ENCODE measurements at places on chromosomes 6 and 20.
A peak's percentile ranks its signal among the peaks of the same experiment; 100 is the strongest.

DNA sequence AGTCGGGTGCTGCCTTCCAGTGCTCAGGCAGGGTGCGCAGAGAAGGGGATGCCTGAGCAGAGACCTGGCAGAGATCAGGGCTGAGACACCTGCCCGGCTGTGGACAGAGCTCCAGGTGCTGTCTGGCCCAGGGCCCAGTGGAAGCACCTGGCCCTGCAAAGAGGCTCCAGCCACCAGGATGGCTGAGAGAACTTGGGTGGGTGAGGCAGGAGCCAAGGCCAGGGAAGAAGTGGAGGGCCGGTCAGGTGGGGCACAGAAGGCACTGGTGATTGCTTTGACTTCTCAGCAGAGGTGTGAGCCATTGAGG is 31.2 kb downstream of the PNLDC1 start:
- DNase-seq: no peak

DNA sequence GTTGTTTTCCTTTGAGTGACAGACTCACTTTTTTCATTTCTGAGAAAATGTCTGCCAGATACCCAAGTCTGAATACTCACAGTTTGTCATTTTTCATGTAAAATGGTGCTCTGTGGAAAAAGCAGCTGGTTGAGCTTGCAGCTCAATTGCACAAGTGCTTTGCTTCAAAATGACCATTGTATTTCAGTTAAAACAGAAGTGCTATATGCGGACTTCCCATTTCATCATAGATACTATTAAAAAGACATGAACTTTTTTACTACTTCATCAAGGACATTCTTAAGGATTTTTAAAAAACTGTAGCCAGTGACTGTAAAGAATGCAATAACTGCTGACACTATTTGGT is 61.5 kb downstream of the KCNS1 start:
- no peak for DNase-seq

GRCh38 chr6:105600336-105601260 is 197.7 kb upstream of the PREP start:
- no peak for DNase-seq

- no peak for DNase-seq
Measured at GRCh38 chr20:62048346-62048761, 17.3 kb downstream of the TAF4 start.

DNA sequence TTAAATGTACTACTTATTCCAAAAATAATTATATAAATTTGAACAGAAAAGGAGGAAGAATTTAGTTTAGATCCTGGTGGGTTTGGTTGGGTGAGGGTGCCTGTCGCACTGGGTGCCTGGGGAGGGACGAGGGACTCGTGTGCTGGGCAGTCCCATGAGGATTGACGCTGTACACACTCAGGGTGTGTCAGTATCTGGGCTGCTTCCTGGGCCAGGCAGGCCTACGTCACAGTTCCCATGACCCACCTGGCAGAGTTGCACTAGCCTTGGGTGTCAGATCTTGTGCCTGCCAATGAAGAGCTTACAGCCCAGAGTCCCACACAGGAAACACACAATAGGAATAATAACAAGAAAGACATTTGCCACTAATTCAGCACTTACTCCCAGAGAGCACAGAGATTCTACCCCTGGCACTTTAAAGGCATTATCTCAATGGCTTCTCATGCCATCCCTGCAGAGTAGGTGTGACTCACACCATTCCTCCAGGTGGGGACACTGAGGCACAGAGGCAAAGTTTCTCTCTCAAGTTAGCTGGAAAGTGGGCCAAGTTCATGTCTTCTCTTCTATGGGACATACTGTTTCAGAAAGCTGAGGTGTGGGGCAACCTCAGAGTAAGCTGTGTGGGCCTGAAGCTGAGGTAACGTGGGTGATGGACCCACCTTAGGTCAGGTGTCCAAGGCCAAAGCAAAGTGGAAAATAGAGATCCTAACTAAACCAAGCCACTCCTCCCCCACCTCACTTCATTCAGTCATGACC is 1.3 kb upstream of the SDCBP2 start:
- DNase-seq: no peak

DNA sequence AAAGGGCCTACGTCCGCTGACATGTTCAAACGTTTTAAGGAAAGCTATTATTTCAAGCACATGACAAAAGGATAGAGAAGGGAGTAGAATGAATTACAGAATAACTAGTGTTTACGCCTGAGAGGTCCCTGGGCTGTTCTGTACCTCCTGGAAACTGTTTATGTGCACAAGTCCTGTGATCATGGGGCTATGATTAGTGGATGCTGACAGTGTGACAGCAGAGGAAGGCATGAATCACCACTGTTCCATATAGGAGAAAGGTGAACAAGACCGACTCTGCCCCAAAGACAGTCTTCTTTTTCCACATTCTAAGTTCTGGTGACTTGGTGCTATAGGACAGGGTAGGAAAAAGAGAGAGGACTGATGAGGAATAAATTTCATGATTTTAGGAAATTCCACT is 249.2 kb upstream of the PRDM1 start:
- no peak for DNase-seq

DNA sequence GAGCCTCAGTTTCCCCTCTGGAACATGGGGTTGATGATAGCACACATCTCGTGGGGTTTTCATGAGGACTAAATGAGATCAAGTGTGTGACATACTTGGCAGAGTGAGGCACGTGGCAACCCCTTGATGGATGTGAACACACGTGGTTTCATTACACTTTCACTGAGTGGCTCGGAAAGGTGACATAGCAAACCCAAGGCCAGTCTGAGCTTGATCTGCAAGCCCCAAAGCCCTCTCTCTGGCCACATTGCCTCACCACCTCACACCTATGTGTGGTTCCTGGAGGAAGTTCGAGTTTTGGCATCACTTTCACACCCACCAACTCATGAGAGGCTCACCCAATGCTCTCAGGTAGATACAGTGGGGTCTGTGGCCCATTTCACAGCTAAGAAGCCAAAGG is 60.0 kb downstream of the CPNE5 start:
- DNase-seq: no peak

DNA sequence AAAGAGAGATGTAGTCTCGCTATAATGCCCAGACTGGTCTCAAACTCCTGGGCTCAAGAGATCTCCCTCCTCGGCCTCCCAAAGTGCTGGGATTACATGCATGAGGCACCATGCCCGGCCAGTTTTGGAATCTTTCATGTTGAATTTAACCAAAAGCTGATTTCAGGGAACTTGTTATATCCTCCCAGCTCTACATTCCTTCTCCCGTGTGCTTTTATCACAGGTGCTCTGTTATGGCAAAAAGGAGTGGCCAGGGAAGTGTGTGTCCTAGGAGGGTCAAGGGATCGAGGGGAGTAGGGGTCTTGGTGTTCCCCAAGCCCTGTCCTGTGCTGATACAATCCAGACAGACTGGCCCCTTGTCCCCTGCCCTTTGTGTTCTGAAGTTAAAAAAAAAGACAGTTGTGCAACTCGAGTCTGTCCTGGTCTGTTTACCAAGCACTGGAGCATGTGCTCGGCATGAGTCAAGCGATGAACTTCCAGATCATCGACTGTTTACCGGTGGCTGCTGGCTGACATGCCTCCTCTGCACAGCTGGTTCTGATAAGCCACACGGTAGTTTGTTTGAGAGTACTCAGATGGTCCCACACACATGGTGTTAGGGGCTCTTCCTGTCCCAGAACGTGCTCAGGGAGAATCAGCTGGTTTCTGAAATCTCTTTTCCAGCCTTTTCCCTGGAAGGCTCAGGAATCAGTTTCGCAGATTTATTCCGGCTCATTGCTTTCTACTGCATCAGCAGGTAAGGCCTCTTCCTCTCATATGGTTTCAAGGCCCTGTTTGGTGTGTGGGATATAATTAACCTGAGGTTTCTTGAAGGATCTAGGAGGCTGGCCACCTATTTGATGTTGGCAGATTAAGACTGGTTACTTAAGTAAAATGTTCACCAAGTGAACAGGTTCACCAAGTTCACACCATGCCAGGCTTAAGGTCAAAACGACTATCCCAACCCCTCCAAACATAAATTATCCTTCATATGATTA is 52.6 kb upstream of the NAA20 start:
- DNase-seq: no peak

GRCh38 chr6:85273870-85274269 is 176.0 kb upstream of the NT5E start:
- no peak for DNase-seq

- DNase-seq: no peak
Measured at GRCh38 chr20:32537657-32538525, 47.2 kb downstream of the NOL4L start.

GRCh38 chr20:21175433-21175832 is 49.6 kb downstream of the KIZ start:
- DNase-seq: no peak

- DNase-seq: no peak
Measured at GRCh38 chr6:54598787-54599313, 247.7 kb upstream of the FAM83B start.

DNA sequence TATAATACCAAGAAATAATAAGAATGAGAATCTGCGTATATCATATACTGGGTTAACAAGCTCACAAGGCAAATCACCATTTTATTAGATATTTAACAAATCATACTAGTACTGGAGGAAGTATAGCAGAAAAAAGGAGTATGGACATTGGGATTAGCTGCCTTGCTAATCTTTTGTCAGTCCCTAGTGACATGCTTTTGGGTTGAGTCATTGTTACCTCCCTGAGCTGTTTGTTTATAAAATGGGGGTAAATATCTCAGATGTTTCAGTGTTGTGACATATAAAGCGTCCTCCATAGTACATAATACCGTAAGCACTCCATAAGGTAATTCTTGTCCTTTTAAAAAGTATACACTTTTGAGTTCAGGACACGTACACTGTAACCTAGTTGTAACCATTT is 107.0 kb downstream of the ESR1 start:
- no peak for DNase-seq

DNA sequence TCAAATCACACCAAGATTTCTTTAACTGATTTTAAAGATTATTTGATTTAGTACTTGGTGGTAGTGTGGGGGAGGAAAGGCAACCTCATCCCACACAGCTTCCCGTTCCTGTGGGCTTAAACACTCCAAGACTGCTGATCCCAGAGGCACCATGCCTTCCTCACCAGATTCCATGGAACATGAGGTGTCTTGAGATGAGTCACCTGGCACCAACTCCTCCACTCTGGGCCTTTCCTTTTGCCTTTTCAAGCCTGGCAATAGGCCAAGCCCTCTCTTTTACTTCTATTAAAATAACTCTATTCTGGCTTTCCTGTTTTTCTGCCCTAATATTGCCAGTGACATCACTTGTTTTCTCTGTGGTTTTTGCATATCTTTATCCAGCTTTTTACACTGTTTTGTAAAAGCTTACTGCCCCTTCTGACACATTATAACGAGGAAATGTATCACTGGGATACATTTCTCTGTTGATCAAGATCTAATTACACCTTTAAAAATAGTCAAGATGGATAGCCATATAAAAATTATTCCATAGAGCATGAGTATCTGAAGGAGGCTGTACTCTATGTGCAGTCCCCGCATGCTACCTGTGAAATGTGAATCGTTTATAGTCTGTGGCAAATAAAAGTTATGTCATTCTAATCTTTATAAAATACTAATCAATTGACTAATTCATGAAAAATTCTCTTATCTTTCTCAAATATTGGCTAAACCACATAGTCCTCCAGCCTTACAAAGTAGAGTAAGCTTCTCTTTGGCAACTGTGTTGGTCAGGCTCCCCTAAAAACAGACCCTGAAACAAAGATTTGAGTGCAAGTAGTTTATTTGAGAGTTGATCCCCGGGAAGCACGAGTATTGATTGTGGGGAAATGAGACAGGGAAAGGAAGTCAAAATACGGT is 257.8 kb upstream of the KCNQ5 start:
- DNase-seq: no peak

GRCh38 chr20:3760655-3761348 is 6.8 kb downstream of the ADISSP start:
- DNase-seq: no peak

- peak; percentile 68 for DNase-seq
Measured at GRCh38 chr6:215335-216034, 76.8 kb upstream of the DUSP22 start.

DNA sequence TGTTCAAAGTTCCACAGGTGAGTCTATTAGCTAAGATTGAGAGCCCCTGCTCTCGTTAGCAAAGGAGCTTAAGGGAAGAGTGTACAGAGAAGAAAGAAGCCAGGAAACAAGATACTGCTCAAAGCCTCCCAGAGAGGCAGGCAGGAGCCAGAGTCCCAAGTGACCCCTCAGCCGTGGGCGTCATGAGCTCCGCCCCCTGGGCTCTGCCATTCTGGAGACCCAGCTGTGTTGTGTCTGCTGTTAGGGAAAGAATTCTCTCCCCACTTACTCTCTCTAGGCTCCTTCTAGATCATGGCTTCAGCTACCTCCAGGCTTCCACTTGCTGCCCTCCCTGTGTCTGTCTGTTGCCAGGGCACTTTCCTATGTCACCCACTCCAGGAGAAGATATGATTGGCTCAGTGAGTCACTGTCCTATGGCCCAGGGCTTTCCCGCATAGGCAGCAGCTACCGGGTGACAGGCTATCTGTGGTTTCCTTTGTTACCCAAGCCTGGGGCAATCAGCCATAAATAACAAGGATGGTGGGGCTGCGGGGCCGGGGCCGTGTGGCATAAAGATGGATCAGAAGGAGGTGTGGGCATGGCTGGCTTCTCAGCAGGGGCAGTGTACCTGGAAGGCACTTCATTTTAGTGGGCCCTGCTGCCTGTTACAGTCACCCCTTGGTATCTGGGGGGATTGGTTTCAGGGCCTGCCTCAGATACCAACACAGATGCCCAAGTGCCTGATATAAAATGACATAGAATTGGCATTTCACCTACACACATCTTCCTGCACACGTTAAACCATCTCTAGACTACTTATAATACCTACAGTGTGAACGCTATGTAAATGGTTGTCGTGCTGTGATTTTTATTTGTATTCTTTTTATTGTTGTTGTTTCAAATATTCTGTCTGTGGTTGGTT is 118.9 kb downstream of the ARMC2 start:
- DNase-seq: no peak

GRCh38 chr20:32227306-32227705 is 19.6 kb downstream of the POFUT1 start:
- no peak for DNase-seq

DNA sequence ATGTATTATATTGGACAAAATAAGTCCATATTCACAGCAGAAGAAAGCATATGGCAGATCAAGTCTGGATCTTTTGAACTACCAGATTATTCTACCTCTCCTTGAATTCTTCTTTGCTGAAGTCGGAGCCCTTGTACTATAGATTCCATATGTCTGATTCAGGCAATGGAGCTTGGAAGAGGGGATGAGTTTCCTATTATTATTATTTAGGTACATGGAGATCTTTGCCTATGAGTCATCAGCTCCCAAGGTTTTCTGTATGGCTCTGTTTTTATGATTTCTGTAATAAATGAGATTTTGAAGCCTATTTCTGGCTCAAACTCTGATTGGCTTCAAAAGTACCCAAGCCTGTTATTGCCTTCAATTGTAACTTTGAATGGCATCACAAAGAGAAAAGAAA is 72.0 kb downstream of the OPRM1 start:
- no peak for DNase-seq

All from activated CD4-positive, CD25-positive, alpha-beta regulatory T cell treated with anti-CD3 and anti-CD28 coated beads, Interleukin-2, amount 50 U/mL, for 72 hours (primary cell).